ENCODE measurements at places on chromosomes 16 and 17.

DNA sequence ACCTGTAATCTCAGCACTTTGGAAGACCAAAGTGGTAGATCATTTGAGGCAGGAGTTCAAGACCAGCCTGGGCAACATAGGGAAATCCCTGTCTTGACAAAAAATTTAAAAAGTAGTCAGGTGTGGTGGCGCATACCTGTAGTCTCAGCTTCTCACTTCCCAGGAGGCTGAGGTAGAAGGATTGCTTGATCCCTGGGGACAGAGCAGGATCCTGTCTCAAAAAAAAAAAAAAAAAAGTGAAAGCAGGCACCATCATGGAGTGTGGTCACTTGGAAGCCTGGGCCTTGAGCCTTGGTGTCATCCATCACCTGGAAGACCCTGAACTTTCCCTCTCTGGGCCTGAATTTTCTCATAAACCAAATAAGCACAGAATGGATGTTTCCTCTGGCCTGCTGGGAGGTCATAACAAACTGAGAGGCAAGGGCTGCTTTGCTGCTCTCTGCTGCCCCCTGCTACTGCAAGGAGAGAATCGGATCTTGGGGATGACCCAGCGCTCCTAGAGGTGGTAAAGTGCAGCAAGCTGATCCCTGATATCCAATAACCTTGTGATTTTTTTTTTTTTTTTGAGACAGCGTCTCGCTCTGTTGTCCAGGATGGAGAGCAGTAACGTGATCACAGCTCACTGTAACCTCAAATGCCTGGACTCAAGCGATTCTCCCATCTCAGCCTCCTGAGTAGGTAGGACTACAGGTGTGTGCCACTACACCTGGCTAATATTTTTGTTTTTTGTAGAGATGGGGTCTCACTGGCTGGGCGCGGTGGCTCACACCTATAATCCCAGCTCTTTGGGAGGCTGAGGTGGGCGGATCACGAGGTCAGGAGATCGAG, 75.9 kb upstream of the RNU2-1 start:
- no peak for DNase-seq

- DNase-seq, result no peak
Observed at GRCh38 chr17:17403065-17403464, 73.7 kb upstream of the MED9 start.

DNA sequence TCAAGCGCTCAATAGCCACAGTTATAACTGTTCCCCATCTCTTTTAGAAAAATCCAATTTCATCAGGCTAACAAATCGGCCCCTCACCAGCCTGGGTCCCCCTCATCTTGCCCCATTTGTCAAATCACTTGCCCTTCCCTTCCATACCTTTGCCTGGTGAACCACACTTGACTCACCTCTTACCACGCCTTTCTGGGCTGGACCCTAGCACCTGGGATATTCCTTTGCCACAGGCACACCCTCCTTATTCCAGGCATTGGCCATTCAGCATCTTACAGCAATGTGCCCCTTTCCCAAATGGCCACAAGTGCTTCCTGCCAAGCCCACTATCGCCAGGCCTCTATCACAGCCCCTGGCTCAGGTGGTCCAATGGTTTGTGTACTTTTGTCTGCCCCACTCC, 14.9 kb downstream of the CMTM4 start:
- no peak for DNase-seq

- DNase-seq, result no peak
Observed at GRCh38 chr17:40516581-40517285, 15.3 kb upstream of the TNS4 start.

- DNase-seq, result peak; percentile 41
Observed at GRCh38 chr17:58200024-58200633, 7.6 kb downstream of the EPX start.

GRCh38 chr17:34974179-34974578, 6.1 kb upstream of the LIG3 start:
- DNase-seq, result no peak

DNA sequence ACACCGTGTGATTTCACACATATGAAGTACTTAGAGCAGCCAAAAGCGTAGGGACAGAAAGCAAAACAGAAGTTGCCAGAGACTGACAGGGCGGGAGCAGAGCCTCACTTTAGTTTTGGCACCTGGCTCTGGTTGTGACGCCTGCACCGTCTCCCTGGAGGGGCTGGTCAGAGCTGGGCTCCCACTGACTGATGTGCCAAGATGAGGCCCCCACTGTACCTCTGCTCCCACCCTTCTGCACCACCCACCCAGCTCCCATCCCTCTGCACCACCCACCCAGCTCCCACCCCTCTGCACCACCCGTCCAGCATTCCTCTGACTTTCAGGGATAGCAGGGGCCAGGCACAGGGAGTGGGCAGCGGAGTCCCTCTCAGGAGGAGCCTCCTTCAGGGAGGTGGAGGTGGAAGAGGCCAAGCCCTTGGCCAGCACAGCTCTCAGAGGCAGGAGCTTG, 3.2 kb upstream of the PRSS21 start:
- peak; percentile 12 for DNase-seq

GRCh38 chr16:73069581-73070262, 21.8 kb upstream of the ZFHX3 start:
- no peak for DNase-seq

- no peak for DNase-seq
Observed at GRCh38 chr16:11909653-11910545, 5.9 kb downstream of the GSPT1 start.

- no peak for DNase-seq
Observed at GRCh38 chr17:64036198-64036922, 15.9 kb upstream of the ICAM2 start.

GRCh38 chr17:27493088-27493487, 36.8 kb downstream of the KSR1 start:
- DNase-seq, result no peak

DNA sequence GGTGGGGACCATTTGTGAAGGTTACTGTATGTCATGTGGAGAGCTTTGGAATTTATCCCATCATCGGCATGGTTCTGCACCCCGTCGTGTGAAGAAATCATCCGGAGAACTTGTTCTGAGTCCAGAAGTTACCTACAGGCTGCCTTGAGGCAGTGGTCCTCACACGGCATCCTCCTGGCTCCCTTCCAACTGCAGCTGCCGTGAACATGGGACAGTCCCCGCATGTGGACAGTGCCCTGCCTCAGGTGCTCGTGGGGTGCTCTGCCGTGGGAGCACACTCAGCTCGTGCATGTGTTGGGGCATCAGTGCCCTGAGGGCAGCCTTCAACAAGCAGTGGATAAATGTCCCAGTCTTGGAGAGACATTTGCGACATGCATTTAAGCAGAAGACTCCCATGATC, 188.7 kb downstream of the KATNIP start:
- no peak for DNase-seq

- no peak for DNase-seq
Observed at GRCh38 chr17:36856903-36857381, 80.3 kb upstream of the LHX1 start.

DNA sequence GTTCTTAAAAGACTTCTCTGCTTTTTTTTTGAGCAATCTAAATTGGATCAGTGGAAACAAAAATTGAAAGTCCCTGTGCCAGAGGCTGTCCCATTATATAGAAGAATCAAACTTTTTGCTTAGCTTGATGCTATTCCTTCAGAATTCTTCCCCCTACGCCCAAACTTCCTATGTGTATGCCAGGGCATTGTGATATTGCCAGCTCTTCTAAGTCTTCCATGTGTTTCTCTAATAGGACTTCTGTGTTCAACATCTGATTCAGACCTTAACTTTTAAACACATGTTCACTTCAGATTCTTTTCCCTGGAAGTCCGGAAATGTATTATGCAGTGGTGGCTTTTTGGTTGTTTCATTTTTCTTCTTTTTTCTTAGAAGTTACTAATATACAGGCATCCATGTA, 18.7 kb downstream of the PTRH2 start:
- no peak for DNase-seq

GRCh38 chr17:80191192-80191591, 21.4 kb downstream of the CARD14 start:
- no peak for DNase-seq

- DNase-seq, result no peak
Observed at GRCh38 chr17:16920628-16921020, 51.3 kb downstream of the TNFRSF13B start.

GRCh38 chr17:52158450-52159042, at the start of gene CA10:
CA10 (minus strand) TSS chr17:52158714.
- DNase-seq, result peak; percentile 24

DNA sequence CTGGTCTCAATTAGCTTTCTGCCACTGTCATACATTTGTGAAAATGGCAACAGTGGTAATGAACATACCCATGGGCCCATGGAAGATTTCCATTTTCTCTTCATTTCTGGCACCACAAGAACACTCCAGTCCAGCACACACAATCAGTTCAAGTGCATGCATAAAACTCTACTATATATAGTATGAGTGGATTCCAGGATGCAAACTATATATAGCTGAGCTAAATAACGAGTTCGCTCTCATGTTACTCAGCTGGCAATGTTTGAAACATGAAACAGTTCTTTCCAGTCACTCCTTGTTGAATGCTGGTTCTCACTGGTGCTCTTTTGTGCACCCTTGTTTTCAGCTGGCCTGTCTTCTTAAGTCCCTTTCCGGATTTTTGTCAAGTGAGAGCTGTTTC, 75.2 kb upstream of the DHX40 start:
- DNase-seq, result peak; percentile 60

DNA sequence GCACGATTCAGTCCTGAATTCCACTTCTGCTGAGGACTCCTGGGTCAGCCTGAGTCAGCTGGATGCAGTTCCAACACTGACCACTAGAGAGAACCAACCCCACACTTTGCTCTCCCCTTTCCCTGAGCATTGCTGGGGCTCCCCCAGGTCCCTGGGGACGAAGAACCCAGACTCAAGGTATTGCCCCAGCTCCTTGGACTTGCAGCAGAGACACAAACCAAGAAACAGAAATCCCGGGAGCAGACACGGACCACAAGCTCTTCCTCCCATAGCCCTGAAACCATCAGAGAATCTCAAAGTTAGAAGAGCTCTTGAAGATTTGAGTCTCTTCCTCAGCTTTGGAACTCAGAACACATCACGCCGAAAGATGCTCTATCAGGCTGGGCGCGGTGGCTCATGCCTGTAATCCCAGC, 678 bp upstream of the GH1 start:
- DNase-seq, result peak; percentile 61

DNA sequence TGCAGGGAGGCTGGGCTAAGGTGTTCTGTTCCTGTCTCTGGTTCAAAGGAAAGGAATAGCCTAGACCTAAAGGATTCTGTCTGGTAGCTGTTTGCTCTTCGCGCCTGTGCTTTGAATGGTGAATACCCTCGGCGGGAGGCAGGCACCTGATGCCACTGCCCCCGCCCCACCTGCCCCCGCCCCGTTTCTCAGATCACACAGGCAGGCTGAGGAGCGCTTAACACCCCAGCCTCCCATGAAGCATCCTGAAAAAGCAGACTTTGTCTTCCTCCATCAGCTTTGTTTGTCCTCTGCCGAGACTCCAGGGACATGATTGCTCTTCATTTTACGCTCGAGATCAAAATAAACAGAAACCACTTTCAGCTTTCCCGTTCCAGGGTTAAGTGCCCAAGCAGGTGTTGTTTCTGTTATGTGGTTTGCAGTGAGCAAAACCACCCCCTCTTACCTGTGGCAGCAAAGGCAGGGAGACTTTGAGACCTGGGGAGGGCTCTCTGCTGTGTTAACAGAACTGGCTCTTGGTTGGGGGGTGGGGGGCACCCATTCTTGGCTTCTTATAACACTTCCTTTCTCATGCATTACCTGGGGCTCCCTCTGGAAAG, 452.1 kb downstream of the WWOX start:
- no peak for DNase-seq

GRCh38 chr17:39763051-39763820, 25.5 kb downstream of the GRB7 start:
- no peak for DNase-seq

DNA sequence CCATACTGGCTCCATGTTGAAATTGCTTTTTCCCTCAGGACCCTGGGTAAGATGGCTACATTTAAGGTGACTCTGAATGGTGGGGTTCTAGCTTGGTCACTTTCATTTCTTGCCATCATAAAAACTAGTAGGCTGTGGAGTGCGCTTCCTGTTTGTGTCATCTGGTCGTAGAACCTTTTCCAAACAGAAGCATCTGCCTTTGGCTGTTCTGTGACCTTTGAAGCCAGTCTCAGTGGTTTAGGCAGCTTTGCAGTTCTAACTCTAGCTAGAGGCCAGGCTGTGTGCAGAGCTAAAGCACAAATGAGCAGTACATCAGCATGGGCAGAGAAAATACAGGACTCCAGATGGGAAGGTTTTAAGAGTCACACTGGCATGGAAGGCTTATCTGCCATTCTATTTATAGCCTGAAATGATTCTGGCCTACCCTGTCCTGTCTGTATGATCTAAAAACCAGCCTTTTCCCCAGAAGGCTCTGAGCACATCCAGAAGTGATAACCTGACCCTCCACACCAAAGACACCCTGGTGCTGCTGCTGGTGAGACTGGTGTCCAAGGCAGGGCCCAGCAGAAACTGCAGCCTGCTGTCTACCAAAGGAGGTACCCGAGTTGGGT, 8.6 kb downstream of the ESRP2 start:
- no peak for DNase-seq

DNA sequence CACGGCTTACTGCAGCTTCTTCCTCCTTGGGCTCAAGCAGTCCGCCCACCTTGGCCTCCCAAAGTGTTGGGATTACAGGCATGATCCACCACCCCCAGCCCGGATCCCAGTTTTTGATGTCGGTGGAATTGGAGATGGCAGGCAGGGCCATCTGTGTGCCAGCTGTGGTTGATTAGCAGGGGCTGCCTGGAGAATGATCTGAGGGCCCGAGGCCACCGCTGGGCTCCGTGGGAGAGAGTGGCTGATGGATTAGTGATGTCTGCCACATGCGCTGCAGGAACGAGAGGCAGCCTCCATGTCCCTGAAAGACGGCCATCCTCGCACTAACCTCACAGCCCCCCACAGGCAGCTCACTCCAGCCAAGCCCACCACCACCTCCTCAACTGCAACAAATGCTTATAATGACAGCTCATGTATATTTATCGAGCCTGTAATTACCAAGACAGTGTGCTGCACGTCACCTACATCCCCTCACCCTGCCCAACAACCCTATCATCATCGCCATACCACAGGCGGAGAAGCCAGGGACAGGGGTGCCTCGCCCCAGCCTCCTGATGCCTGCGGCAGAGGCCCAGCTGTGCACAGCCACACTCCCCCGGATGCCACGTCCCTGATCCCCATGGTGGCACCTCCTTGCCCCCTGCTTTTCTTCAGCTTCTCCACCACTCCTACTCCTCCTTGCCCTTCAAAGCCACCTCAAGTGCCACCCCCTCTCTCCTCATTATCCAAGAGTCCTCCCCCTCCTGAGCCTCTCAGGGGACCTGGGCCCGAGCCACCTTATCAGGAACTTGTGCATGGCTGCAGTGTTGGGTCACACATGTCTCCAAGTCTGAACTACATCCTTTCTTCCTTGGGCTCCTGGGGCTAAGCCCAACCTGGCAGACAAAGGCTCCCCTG, 33.2 kb downstream of the ACTG1 start:
- DNase-seq, result no peak

All from right hindlimb (tissue), 1 donor.